Stomach (tissue), 19 donors: ENCODE measurements at places on chromosomes 1 and 21. TPM values are rescaled to one million over a fixed set of nuclear protein-coding genes. Genes with fewer than 3 reads are reported as not detected.

- no peak for DNase-seq
These were observed 14.5 kb upstream of the NLRP3 start for GRCh38 chr1:247401310-247402119.

- no peak for DNase-seq
These were observed 13.1 kb downstream of the STK40 start for GRCh38 chr1:36372617-36373016.

GRCh38 chr1:151545542-151545941, 5.4 kb downstream of the TUFT1 start:
- no peak for DNase-seq

Gene ADORA3
- 1.2 TPM for polyA plus RNA-seq

DNA sequence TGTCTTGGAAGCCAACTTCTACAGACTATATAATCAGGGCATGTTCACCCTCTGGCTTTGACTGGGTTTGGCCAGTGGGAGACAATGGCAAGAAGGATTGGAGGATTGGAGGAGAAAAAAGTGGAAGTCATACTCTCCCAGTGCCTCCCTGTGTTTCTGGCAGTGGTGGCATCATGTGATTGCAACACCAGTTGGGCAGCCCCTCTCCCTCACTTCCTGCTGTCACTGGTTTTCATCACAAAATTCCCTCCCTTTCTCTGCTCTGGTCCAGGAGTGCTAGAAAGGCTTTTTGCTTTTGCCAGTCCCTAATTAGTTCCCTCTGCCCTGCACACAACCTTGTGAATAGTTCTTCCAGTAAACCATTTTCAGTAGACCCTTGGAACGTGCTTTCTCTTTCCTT, 3.7 kb upstream of the QSOX1 start:
- no peak for DNase-seq

DNA sequence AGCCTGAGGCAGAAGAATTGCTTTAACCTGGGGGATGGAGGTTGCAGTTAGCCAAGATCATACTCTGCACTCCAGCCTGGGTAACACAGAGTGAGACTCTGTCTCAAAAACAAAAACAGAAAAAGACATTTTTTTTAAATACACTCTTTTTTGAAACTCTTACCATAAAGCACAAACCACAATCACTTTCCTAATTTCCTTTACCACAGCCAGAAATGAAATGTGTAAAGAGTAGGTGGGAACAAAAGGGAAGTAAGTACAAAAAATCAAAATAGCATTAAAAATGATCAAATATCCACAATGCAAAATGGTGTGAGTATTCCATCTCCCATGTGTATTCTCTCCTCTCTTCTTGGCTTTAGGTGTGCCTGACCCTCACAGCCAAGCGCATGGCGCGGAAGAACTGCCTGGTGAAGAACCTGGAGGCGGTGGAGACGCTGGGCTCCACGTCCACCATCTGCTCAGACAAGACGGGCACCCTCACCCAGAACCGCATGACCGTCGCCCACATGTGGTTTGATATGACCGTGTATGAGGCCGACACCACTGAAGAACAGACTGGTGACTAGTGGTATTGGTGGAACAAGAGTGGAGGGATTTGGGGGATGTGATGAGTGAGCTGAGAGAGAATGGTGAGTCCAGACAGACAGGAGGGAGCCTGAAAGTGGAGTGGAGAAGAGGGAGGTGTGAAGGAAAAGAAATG, 14.9 kb downstream of the ATP1A4 start:
- DNase-seq = no peak

- DNase-seq = no peak
These were observed 8.4 kb downstream of the RPS6KA1 start for GRCh38 chr1:26537951-26538352.

Gene HSD3B1
- polyA plus RNA-seq = not detected

Gene THEM5
- polyA plus RNA-seq = not detected

GRCh38 chr1:234823191-234824176, 213.5 kb upstream of the IRF2BP2 start:
- no peak for DNase-seq
